Cortex of kidney (tissue), 1 donor: ENCODE measurements at places on chromosomes 11 and 22.

- no peak for DNase-seq
Measured at GRCh38 chr11:87529486-87529885, 491.8 kb downstream of the TMEM135 start.

DNA sequence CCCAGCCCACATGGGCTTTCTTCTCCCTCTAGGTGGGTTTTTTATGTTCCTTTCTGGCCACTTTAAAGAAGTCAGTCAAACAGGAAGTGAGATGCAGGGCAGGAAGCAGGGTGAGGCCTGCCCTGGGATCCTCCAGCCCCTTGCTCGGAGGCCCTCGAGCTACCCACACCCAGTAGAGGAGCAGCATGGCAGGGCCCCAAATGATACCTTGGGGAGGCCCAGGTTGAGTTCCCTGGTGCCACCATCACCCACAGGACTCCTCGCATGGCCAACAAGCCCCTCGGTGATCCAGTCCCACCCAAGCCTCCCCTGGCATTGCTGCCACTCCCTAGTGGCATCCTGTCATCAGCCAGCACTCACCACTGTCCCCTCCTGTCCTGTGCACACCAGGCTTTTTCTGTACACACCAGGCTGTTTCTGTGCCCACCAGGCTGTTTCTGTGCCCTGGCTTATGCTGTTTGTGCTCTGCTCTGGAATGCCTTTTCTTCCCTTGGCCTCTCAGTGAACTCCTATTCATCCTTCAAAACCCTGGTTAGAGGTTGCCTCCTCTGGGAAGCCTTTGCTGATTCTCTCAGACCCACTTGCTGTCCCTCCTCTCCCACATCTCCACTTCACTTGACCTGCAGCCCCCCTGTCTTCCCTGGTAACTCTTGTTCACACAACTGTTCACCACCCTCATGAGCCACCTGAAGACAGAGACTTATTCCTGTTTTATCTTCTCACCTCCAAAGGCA, 3.1 kb upstream of the PTGDR2 start:
- DNase-seq = no peak

DNA sequence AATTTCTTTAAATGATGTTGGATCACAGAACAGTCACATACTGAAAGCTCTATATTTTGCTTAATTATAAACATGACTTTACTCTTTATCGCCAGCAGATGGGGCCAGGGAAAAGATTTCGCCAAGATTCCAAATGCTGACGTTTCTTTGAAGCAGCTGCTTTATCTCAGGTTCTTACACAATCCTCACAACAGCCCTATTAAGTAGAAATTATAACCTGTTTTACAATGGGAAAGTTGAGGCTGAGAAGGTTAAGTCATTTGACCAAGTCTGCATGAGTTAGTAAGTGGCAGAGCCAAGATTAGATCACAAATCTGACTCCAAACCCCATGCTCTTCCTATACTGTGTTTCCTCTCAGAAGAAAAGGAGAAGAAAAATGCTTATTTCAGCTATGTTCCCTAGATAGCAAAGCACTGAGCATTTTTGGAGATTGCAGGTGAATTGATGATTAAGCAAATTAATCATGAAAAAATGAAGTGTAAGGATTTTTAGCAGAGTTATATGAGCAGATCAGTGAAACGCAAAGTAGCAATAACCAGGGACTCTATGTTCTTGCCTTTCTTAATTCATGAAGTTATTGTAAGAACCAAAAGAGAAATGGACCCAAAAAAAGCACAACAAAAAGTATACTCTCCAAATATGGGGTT, 79.0 kb downstream of the AASDHPPT start:
- DNase-seq = no peak

DNA sequence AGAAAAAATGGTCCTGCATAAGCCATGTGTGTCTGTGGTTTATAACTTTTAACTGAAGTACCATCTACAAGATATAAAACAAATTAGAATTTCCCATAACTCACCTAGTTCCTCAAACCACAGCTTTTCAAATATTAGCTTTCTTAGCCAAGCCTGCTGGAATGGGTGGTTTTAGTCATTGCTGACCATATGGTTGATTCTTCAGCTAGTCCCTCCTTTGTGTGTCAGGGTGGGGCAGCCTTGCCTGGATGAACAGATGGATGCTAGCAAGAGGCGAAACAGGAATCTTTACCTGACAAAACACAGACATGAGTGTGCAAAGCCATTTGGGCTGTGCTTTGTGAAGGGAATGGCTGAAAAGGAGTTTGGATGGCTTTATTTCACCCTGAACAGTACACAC, 6.9 kb upstream of the B3GNT6 start:
- DNase-seq = no peak

DNA sequence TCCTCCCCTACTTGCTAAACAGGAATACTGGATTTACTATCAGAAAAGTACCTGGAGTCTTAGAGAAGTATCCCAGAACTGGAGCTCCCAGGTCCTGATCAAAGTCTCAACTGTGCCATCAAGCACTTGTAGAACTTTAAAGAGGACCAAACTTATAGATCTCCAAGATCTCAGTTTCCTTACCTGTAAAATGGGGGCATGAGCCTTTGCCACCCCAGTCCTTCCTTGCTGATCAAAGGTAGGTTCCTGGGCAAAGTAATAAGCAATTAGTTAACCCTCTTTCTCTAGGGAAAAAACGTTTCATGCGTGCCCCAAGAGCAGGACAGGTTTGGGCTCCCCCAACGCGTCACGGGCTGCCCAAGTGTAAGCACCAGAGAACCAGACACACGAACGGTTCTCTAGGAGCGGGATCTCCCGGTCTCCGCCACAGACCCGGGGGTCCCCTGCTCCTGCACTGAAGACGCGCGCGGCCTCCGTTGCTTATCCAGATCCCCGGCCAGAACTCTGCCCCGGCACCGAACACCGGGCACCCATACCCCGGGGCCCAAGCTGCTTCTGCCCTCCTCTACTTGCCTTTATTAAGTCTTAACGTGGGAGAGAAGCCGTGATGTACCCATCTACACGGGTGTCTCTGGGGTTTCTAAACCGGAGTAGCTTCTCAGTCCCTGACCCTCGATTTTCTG, 505 bp downstream of the ZNF214 start:
- DNase-seq = no peak

DNA sequence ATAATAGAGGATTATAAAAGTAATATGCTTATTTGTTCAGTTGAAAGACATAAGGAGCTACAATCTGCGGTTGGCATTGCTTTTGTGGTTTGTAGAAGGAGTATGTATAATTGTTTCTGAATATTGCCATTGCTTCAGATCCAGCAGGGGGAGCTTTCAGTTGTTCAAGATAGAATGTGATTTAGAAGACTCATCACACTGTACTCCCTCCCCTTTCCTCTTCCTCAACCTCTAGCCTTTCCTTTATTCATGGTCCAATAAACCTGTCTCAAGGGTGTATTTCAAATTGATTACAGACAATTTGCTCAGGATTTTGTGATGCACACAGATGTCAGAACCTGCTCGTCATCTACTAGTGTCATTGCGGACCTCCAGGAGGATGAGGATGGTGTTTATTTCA, 9.8 kb downstream of the PRMT3 start:
- DNase-seq = no peak

DNA sequence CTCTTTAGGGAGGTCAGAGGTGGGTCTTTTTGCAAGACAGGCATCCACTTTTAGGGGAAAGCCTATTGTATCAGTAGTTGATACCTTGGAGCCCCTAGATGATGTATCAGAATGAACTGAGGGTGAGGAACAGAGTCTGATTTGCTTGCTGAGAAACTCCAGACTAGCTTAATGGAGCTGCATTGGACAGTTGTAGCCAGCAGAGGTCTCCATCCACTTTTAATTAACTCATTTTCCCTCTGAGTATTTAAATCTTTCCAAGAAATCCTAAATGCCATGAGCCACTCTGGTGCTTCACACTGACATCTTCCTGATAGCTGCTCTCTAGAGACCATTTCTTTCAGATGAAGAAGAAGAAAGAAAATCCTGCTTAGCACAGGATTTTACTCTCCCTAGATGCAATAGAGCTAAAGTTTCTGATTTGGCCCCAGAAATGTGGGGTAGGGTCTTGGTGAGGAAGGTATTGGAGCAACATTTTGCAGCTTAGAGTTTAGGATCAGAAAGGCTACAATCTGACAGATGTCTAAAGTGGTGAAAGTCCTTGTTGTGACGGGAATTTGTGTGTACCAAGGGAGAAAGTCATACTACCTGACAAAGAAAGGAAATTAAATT, 38.0 kb downstream of the EXT2 start:
- DNase-seq = no peak

- no peak for DNase-seq
Measured at GRCh38 chr22:44924710-44925109, 85.1 kb downstream of the PHF21B start.

GRCh38 chr11:67652965-67653845, 2.7 kb upstream of the ACY3 start:
- no peak for DNase-seq

DNA sequence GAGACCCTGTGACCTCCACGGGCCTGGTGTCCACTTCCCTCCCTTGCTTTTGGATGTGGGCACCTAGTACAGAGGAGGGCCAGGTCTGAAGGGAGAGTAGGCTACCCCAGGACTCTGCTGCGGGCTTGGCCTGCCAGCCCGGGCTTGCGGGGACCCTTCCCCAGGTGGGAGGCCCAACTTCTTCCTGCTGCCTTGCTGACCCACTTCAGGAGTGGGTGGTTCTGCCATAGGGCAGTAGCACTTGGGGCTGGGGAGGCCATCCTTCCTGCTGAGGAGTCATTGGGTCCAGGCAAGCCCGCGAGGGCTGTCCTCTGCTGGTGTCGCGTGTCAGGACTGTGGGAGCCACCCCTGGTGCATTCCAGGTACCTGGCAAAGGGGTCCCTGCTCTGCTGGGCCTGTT, 1250.0 kb downstream of the BRD1 start:
- no peak for DNase-seq

DNA sequence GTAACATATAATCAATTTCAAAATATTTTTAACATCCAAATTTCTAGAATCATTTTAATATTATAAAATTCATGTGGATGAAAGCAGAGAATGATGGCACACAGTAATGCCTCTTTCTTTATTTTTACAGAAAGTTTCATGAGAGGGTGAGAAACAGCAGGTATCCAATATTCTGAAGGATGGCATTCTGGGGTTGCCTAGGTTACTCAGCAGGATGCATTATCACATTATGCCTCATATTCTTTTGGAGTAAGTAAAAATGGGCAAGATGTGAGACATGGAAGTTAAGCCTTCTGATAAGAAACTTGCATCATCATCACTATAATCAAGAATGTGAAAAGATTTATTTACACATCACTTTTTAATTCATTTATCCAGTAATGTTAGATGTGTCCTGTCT, 148.7 kb upstream of the PGR start:
- DNase-seq = no peak

DNA sequence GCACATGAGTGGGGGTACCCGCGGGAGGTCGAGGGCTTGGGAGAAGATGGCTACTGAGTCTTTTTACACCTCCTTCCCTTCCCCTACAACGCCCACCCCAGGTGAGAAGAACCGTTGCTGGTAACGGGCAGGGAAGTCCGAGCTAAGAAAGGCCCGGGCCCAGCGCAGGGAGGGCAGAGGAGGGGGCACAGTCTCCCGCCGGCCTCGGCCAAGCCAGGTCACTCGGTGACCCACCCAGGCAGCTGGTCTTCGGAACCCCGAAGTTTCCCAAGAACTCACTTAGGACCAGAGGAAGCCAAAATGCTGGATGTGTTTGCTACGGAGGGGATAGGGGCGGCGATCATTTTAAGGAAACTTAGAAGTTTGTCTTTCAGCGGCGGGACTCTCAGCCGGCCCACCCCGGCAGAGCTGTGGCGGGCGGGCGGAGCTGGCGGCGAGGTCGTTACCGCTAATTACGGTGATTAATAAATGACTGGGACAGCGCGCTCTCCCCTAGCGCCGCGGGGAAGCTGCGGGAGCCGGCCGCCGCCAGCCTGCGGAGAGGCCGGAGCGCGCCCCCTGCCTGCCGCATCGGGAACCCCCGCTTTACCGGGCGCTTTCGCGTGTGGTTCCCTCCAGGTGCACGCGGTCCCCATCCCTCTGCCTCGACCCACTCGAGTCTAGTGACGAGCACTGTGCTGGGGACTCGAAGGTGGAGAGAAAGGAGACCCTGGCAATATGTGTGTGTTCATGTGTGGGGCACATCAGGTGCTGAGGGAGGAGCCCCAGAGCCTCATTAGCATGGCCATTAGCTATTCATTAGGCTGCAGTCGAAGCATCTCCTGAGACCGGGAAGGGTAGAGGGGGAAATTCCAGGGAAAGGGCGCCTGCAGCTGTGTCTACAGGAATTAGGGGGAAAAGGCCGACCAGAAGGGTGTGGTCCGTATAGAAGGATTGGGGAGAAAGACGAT, 945 bp downstream of the ROBO3 start:
- no peak for DNase-seq

GRCh38 chr22:25564320-25564978, at the start of gene GRK3:
TSS of gene GRK3 (plus strand) at chr22:25564675. CDS start at chr22:25565041, 366 bp downstream.
- no peak for DNase-seq

DNA sequence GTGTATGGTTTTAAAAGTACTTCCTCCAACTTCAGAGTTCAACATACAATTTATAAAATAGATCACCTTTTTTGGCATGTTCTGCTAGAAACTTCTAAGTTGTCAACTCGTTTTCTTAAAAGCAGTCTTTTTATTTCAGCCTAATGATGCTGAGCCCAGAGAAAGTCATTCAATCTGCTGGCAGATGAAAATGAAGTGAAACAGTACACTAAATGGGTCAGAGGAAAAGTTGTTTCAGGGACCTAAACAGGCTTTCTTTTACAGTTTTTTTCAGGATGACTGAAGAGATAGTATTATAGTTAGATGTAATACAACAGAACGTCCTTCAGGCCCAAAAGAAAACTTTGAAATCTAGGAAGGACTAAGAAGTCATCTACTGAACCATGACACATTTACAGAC, 842.7 kb upstream of the CCDC90B start:
- DNase-seq = no peak

DNA sequence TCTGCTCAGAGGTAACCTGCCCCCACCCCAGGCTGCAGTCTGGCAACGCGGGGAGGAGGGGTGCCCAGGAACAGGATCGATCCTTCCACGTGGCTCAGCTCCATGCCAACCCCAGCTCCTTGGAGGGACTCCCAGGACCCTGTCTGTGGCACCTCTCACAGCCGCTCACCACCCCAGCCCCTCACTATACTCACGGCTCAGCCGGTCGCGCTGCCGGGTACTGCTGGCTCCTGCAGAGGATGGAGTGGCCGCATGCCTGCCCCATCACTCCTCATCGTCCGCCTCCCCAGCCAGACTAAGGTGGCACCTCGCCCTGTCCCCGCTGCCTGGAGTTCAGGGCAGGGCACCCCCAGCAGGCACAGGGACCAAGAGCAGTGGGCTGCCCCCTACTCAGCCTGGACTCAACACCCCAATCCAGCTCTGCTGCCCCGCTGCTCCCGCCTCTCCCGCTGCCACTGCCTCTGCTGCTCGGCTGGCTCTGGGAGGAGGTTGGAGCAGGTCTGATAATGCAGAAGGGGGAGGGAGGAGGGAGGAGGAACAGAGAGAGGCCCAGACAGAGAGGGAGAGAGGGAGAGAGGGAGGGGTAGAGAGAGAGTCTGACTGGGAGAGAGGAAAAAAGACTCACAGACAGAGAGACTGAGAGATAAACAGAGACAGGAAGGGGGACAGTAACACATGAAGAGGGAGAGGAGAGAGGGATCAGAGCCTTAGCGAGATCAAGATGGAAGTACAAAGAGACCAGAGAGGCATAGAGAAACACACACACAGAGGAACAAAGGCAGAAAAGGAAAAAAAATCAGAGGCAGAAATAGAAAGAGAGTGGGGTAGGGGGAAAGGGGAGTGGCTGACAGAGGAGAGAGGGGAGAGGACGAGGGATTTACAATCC, at the start of gene PDE2A:
Gene PDE2A (minus strand): TSS at position 480 of the 886 bp plus-strand sequence. CDS start 215 bp downstream, at position 265.
- DNase-seq = no peak

GRCh38 chr11:75849894-75850293, 34.9 kb downstream of the UVRAG start:
- no peak for DNase-seq
